Ammon's horn (tissue), 1 donor: ENCODE measurements at places on chromosomes 13 and 19.

DNA sequence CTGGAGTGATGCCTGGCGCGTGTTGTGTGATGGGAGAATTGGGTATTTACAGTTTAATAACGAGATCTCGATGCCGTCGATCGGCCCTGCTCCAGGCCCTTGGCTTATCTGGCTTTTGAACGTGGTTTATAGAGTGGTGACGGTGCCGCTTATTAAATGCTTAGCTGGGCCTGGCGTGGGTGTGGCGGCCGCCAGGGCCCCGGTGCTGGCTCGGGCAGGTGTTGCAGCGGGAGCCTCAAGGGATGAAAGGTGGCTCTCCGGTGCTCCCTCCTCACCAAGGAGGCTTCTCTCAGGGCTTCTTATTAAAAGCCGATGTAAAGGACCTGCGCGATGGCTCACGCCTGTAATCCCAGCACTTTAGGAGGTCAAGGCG is 173.8 kb downstream of the KDM4B start:
- DNase-seq, result no peak

DNA sequence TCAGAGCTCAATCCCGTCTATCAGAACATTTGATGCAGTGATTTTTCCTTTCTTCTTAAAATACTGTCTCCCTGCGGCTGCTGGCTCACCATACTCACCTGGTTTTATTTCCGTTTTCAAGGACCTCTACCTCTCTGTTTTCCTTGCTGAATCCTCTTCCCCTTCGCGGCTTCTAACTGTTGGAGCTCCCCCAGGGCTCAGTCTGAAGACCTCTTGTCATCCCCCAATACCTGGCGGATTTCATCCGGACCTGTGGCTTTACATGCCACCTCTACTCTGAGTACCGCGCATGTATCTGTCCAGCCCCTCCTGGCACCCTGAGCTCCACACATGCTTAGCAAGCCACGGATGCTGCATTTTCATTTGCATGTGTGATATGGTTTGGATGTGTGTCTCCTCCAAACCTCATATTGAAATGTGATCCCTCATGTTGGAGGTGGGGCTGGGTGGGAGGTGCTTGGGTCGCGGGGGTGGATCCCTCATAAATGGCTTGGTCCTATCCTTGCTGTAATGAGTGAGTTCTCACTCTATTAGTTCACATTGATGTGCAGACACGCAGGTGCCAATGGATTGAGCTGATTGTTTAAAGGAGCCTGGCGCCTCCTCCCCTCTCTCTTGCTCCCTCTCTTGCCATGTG is 106.2 kb upstream of the LSM14A start:
- no peak for DNase-seq

DNA sequence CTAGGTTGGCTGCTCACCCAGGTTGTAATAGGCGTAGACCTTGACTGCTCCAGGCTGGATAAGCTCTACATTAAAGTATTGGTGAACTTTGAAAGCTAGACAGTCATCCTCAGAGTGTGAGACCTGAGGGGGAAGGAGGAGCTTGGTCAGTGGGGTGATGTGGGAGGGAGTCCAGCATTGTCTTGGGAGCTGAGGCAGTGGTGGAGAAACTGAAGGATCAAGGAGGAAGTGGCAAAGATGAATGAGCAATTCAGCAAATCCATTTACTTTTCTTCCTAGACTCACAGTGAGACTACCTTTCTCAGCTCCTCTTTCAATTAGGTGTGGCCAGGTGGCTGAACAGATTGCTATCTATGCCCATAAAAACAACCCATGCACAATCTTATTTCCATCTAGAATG is 10.2 kb upstream of the TNFSF14 start:
- DNase-seq, result no peak

DNA sequence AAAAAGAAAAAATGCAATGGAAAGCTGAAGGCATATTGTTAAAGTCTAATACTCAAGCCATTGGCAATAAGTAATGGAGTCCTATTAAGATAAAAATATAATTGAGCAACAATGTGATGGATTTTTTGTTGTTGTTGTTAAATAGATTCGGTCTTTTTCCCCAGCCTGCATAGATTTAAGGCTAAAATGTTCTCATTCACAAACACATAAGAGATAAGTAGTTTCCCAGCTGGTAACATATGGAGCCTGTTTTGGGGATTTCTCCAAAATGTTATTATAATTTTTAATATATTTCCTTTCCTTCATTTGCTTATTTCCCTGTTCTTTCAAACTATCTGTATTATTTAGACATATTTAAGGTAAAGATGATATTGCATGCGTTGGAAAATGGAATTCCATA is 1149.1 kb upstream of the PRR20A start:
- DNase-seq, result no peak

- no peak for DNase-seq
Measured at GRCh38 chr19:39701291-39701690, 3.0 kb upstream of the LGALS14 start.

DNA sequence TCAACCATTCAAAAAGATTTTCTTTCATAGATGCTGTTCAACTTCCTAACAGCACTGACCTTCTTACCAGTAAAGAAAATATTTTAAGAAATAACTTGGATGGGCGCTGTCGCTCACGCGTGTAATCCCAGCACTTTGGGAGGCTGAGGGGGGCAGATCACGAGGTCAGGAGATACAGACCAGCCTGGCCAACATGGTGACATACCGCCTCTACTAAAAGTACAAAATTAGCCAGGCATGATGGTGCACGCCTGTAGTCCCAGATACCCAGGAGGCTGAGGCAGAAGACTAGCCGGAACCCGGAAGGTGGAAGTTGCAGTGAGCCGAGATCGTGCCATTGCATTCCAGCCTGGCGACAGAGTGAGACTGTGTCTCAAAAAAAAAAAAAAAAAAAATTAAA is 865.7 kb upstream of the SLC10A2 start:
- no peak for DNase-seq

DNA sequence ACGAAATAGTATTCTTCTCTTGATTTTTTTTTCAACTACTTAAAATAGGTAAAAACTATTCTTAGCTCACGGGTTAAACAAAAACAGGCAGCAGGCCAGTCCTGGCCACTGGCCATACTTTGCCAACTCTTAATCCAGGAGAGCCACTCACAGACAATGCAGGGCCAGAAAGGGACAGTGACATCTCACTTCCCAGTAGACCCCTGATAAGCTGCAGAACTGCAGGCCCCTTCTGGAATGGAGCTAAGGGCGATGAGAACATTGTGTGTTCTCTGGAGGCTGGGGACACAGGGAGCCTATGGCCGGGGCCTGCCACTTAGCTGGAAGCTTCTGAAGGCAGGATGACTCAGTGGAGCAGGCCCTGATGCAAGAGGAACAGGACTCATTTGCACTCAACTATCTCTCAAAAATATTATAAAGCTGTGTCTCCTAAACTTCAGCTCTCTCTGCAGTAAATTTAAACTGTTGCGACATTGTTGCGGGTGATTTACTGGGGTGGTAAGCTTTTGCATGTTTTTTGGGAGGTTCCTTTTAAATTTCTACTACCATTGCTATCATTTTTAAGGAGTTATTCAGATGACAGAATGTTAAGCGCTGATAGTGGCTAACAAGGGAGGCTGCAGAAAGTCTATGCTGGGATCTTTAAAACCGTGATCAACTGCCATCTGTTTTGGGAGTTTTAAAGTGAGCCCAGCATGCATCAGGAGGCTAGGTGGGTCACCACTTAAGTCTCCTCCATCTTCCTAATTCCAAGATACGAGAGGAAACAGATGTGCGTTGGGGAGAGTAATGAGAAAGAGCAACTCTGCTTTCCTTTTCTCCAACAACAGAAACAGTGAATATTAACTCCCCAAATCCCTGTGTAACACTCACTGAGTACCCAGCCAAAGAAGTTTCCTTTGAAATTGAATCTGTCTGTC is 33.2 kb upstream of the KATNAL1 start:
- no peak for DNase-seq

DNA sequence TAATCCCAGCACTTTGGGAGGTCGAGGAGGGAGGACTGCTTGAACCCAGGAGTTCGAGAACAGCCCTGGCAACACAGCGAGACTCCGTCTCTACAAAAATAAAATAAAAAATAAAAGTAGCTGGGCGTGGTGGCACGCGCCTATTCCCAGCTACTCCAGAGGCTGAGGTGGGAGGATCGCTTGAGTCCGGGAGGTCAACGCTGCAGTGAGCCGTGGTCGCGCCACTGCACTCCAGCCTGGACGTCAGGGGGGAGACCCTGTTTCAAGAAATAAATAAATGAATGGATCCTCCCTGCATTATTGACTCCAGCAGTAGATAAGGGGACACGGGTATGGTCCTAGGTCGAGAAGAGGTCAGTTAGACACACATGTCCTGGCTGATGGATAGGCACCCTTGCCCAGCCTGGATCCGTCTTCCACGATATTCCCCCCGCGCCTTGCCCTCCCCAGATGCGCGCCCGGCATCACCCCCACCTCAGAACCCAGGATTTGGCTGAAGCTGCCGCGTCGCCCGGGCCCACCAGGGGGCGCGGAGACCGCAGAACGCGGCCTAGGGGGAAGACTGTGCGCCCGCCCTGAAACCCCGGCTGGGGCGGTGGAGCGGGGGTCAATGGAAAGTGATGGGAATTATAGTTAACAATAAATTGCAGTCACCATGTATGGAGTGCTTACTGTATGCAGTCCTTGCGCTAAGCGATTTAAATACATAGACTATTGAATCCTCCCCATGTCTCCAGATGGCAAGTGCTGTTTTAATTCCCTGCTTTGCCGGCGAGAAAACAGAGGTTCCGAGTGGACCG is 2.1 kb upstream of the HOOK2 start:
- peak; percentile 81 for DNase-seq

DNA sequence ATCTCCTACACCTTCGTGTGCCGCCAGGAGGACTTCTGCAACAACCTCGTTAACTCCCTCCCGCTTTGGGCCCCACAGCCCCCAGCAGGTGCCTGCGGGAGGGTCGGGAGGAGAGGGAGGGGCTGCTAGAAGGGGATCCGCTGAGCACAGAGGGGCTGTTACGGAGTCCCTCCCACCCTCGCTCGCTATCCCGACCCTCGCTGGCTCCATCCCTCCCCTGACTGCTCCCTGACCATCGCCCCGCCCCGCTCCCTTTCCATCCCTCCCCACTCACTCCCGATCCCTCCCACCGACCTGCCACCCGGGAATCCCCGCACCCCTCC is 780 bp downstream of the CD177 start:
- DNase-seq, result no peak

DNA sequence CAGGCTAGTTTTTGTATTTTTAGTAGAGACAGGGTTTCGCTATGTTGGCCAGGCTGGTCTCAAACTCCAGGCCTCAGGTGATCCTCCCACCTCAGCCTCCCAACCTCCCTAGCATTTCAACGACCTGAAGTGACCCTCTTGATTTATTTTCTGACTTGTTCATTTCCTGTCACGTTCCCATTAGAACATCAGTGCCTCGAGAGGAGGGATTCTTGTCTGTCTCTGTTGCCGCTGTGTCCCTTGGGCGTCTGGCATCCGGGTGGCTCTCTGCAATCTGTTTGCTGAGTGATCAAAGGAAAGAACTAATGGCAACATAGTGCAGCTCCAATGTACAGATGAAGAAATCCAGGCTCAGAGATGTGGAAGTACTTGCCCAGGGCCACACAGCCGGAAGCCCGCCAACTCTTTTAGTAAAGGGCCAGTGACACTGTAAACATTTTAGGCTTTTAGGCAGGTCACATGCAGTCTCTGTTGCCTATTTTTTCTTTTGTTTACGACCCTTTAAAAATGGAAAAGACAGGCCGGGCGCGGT is 47.5 kb downstream of the NFIC start:
- no peak for DNase-seq

DNA sequence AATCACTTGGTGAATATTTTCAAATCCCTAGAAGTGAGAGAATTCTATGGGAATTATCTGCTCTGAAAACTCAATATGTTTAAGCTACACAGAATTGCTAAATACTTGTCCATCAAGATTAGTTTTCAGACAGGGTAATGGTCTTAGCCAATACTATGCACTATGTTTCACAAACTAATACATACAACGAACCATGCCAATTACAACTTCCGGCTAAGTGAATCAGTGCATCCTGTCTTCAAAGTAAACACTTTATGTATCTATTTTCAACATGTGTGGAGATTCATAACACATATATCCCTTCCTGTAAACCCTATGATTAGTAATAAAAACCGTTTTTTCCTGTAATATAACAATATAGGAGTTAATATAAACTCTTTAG is 181.5 kb downstream of the POSTN start:
- DNase-seq, result no peak

- DNase-seq, result peak; percentile 59
Measured at GRCh38 chr13:43760257-43760656, 26.5 kb downstream of the ENOX1 start.

GRCh38 chr19:35738021-35738886 is 4.0 kb downstream of the IGFLR1 start:
- no peak for DNase-seq

- DNase-seq, result no peak
Measured at GRCh38 chr19:52391135-52391534, 6.5 kb upstream of the ZNF528 start.

DNA sequence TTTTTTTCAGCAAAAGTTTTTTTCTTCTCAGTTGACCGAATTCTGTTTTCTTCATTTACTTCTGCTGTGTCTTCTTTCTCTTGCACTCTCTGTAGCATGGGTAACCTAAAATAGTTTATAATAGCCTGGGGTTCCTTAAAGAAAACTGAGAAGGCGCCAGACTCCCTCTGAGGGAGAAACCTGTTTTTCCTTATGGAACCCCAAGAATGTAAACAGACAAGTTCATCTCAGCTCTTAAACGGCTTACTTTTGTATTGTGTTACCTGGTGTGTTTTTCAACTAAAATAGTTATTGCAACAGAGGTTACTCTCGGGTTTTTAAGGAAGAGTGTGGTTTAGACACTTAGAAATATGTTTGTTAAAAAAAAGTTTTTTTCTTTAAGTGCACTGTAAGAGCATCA is 23.8 kb upstream of the TM9SF2 start:
- no peak for DNase-seq

- no peak for DNase-seq
Measured at GRCh38 chr13:75544681-75545330, 4.8 kb upstream of the UCHL3 start.

DNA sequence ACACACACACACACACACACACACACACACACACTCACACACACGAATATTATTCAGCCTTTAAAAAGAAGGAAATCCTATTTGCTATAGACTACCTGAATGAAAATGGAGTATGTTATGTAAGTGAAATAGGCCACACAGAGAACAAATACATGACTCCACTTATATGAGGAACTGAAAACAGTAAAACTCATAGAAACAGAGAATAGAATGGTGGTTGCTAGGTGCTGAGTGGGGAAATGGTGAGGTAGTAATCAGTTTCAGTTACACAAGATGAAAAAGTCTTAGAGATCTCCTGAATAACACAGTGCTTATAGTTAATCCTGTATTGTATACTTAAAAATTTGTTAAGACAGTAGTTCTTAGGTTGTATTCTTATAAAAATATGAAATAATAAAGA is 8.2 kb downstream of the ZNF677 start:
- no peak for DNase-seq

DNA sequence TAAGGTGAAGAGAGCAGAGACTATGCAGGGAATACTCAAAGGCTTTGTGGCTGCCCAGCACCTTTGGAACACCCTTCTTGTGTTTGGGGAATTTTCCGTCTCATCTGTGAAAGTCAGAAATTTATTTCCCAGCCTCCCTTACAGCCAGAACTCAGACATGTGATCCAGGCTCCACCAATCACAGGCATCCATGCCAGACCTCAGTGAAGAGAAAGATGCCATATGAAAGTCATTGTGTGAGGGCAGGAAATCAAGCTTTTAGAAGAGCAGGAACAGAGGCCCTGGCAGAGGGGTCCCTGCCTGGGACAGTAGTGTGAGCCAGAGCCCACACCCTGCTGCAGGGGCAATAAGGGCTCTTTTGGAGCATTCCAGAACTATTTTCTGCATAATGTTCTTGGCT is 12.1 kb downstream of the CCDC70 start:
- no peak for DNase-seq

GRCh38 chr13:43022934-43023288 is 475 bp upstream of the DNAJC15 start:
- no peak for DNase-seq

- no peak for DNase-seq
Measured at GRCh38 chr19:12092956-12093355, 28.4 kb downstream of the ZNF844 start.
